ENCODE measurements at places on chromosomes 7 and 10. TPM values are rescaled to one million over a fixed set of nuclear protein-coding genes. Genes with fewer than 3 reads are reported as not detected.

Gene C7orf25
- 2.0 TPM for total RNA-seq

Gene CFTR
- total RNA-seq, result not detected

Gene VAX1
- total RNA-seq, result 1.2 TPM

Gene ACTL6B
- total RNA-seq, result not detected

Gene PNLIP
- 0.28 TPM for total RNA-seq

Gene SLC16A12
- 0.45 TPM for total RNA-seq

Gene DKK1
- 408 TPM for total RNA-seq

Gene GNG11
- 33.0 TPM for total RNA-seq

Gene EVX1
- total RNA-seq, result 0.18 TPM

Gene HYAL4
- total RNA-seq, result not detected

Data from A549 treated with AZD2906 at 1 μM for 4 hours (cell line).